Hematopoietic multipotent progenitor cell treated with erythropoietin and hydrocortisone succinate and interleukin-3 and kit ligand, for 4 days (in vitro differentiated cells): ENCODE measurements at places on chromosomes 5 and 9.

DNA sequence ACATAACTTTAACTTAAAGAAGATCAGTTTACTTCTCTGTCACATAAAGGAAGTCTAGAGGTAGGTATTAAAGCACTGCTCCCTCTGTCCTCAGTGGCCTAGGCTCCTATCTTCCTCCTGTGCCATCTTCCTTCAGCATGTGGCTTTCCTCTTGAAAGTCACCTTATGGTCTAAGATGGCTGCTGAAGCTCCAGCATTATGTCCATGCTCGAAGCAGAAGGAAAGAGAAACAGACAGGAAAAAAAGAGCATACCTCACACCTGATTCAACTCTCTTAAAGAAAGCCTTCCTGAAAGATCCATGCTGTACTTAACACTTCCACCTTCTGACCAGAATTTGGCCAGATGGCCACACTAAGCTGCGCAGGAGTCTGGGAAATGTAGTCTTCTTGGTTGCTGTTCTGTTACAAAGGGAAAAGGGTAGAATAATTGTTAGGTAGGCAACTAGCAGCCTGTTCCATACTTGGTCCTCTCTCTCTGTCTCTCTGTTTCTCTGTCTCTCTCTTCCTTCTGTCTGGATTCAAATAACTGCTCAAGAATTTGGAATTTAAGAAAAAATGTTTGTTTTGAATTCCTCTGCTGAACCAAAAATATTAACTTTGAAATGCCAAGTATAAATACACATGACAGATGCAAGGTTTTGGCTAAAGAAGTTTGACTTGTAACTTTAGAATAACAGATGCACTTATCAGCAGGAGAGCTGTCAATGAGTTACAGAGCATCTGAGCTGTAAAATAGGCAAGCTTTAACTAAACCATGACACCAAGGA lies 16.0 kb downstream of the TMEM174 start:
- no peak for DNase-seq

- DNase-seq, result peak; percentile 30
Observed at GRCh38 chr5:139946440-139946839, 96.7 kb downstream of the NRG2 start.

- DNase-seq, result no peak
Observed at GRCh38 chr5:153508700-153509099, 18.2 kb downstream of the GRIA1 start.

DNA sequence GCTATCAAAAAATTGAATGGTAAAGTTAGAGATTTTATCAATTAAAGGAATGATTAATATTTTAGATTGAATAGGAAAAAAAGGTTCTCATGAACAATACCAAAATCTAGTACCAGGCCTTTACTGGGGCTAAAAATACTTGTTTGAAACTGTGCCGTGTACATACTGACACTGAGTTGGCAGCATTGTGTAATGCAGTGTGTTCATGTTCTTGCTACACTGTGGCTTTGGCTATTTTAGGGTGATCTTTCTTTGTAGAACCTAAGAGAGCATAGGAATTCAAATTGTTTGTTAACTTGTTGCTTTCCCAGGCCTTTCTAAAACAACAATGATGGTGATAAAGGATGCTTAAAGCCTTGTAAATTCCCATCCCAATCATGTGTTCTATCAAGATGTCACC lies 80.9 kb downstream of the KIF4B start:
- no peak for DNase-seq

GRCh38 chr9:87716141-87716540 lies 9.8 kb upstream of the CTSL start:
- no peak for DNase-seq

DNA sequence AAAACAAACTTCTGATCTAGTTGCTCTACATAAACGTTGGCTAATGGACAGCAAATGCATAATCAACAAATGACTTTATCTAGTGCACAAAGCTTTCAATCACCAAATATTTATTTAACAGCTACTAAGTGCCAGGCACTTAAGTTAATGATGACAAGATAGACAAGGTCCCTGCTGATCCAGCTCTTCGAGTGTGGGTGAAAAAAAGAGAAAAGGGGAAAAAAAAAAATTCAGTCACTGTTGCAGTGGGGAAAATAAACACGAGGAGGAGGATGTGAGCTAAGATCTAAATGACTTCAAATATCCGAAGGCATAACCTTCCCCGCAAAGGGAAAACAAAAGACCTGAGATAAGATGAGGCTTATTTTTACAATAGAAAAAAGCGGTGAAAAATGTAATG lies 9.6 kb downstream of the PSIP1 start:
- DNase-seq, result no peak

DNA sequence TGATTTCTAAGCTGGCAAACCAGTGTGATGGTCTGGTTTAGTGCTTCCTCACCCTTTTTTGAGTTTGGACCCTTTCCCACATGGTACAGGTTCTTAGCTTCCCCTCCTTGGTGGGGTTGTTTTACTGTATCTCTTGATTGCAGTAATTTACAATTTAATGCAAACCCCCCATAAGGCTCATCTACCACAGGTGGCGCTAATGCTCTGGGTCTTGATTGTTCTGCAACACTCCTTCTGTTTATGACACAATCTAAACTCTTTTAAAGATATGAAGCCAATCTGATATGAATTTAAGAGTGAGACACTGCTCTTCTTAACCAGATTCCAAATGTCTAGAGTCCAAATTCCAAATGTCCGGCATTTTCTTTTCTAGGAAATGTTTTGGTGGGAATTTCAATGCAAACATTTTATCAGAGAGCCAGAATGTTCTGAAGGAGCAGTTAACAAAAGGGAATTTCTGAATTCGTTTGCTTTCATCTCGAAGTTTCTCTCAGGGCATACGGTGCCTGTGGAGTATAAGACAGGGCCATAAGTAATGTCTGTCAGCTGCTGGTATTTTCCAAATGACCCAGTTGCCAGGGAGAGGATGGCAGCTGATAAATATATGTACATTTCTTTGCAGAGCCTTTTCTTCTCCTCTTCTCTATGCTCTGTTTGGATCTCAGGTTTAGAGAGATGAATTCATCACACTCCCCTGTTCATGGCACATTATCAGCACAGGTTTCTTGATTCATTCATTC lies 246.8 kb downstream of the ARHGAP26 start:
- DNase-seq, result peak; percentile 78

DNA sequence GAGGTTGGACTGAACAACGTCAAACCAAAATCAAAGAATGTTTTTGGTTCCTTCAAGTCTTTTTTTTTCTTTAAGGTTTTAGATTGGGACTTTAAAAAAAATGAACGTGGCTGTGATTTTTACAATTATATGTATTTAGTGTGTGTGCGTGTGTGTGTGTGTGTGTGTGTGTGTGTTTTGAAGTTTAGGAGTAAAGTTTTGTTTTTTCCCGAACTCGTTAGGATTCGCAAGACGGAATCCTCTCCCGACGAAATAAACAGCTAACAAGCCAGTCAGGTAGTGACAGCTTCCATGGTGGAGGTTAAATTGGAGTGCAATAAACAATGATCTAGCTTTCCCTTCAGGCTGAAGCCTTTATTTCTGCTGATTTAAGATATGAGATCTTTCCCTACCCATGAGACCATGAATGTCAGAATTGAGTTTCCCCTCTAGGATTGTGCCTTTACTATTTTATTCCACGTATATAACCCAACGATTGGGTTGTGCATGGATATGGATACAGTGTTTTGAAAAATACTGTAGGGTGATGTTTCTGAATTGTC lies 1.2 kb downstream of the KIAA1958 start:
- DNase-seq, result no peak

DNA sequence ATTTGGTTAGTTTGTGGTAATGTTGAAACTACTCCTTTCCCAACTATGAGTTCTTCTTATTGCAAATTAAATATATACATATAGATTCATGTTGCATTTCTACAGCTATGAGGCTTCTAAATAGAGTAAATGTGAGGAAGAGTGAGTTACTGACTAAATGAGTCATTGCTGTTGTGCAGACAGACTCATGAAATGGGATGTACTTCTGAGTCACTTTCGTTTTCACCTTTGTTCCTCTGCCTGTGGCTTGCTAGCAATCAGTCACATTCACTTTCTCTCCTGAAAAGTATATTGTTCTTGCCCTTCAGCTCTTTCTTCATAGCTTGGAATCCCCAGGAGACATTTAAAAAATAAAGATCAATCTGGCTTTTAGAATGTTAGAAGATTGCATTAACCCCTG lies 295.5 kb upstream of the SMC2 start:
- DNase-seq, result no peak

- DNase-seq, result no peak
Observed at GRCh38 chr5:124908581-124909451, 162.4 kb upstream of the ZNF608 start.

GRCh38 chr9:130042406-130042884 lies 544 bp downstream of the FNBP1 start:
- DNase-seq, result peak; percentile 36

DNA sequence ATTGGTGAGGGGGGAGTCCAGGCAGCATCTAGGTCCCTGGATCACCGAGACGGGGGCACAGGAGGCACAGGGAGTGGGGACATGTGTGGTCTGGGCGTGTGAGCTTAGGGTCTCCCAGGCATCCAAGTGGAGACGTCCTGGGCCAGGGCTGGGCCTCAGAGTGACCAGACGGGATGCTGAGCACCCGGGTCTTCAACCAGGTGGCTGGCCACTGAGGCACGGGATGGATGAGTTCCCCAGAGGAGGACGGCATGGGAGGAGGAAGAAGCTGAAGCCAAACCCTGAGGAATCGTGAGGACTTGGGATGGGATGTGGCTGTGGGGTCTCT lies 88.0 kb downstream of the LMX1B start:
- no peak for DNase-seq

GRCh38 chr5:33321026-33321425 lies 119.7 kb upstream of the TARS1 start:
- no peak for DNase-seq

- no peak for DNase-seq
Observed at GRCh38 chr5:73346878-73347408, 101.6 kb downstream of the FOXD1 start.

GRCh38 chr5:430214-430925 lies 12.6 kb upstream of the EXOC3 start:
- no peak for DNase-seq

- no peak for DNase-seq
Observed at GRCh38 chr5:132474131-132474723, 16.3 kb downstream of the IRF1 start.

- DNase-seq, result no peak
Observed at GRCh38 chr5:147687118-147687517, 95.4 kb downstream of the JAKMIP2 start.

DNA sequence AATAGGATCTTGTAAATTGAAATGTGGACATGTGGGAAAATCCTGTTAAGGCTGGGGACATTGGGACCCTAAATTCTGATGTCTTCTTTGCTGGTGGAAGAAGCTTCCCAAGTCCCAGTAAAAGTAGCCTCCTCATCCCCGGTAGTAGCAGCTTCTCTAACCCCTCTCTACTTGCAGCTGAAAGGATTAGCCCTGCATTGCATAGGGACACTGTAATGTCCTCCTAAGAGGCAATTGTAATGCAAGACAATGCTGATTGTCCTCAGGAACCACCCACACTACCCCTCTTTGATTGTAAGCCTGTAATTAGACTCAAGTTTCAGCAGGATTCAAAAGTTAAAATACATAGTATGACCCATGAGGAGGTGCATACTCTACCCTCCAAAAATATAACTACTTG lies 1938.4 kb upstream of the C9orf72 start:
- no peak for DNase-seq

DNA sequence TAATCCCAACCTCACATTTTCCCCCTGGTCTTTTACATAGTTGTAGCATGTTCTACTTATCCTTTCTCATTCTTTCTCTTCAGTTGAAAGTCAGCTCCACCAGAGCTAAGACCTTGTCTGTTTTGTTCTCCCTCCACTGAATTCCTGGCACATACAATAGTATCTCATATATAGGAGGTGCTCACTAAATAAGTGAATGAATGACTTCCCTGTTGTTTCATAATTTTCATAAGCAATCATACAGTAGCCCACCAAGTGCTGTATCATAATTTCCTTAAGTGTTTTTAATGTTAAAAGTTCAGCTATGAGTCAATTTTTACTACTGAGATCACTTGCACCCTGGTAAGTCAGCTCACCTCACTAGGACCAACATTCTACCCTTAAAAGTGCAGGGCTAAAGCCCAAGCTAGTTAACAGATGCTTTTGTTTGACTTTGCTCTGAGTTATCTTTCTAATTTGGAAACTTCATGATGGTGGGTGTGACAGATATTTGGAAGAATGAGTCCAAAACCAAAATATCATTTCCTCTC lies 27.6 kb downstream of the TMEM245 start:
- DNase-seq, result no peak

DNA sequence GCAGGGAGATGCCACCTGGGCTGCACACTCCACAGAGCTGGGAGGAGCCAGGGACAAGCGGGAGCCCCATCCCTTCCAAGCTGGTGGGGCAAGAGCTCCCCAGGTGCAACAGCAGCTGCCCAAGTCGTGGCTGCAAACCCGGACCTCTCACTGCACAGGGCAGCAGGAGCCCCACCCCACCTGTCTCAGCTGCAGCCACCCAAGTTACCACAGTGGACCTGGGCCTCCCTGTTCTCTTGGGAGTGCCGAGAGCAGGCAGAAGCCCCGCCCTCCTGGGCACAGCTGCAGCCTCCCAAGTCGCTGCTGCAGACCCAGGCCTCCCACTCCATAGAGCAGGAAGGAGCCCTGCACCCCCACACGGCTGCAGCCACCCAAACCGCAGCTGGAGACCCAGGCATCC lies 374.1 kb upstream of the ACO1 start:
- DNase-seq, result no peak

GRCh38 chr5:125148706-125149105 lies 402.3 kb upstream of the ZNF608 start:
- no peak for DNase-seq

DNA sequence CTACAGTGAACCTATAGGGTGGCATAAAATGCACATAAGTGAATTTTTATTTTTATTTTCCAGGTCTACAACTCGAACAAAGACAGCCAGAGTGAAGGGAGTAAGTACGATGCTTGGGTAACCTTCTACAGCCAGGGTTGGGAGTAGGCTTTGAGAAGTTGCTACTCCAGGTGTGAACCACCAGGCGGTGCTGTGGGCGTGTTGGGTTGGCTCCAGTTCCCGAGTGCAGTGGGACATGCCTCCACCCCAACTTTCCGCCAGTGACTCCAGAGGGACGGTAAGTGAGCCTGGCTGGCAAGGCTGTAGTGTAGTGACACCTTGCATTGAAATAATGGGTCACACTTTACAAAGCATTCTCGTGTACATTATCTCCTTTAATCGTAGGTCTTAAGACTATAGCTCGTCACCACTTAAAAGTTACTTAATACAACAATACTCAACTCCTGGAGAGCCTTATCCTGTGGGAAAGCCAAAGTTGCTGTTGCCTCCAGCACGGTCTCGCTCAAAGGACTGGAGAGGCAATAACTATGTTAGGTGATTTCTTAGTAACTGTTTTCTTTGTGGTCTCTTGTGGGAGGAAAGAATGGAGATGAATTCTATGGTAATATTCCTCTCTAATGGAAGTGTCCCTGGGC lies 244.0 kb downstream of the ARHGAP26 start:
- DNase-seq, result peak; percentile 53

GRCh38 chr5:113487416-113487780 lies 855 bp downstream of the MCC start:
- peak; percentile 18 for DNase-seq
